Effector CD4-positive, alpha-beta T cell (primary cell): ENCODE measurements at places on chromosomes 12 and 14.
A peak's percentile ranks its signal among the peaks of the same experiment; 100 is the strongest.

DNA sequence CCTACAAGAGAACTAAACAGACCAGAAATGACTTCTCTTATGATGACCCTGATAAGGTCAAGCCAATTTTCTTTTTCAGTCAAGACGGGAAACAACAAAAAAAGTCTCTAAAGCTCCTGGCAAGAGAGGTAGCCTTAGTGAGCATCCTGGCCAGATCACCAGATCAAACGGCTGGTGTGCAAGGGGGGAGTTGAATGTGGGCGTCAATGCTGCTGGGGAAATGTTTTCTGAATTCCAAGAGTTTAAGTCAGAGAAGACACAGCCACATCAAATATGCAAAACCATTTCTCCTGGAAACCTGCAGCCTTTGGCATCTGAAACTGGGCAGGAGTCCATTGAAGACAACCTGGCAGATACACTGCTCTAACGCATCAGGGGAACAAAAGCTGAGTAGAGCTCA lies 16.0 kb upstream of the SELPLG start:
- DNase-seq: no peak

GRCh38 chr12:67452119-67452805 lies 183.1 kb downstream of the CAND1 start:
- no peak for DNase-seq

GRCh38 chr14:38107216-38107631 lies 100.5 kb upstream of the SSTR1 start:
- DNase-seq: no peak

GRCh38 chr12:124456652-124457152 lies 110.7 kb downstream of the NCOR2 start:
- DNase-seq: peak; percentile 26

DNA sequence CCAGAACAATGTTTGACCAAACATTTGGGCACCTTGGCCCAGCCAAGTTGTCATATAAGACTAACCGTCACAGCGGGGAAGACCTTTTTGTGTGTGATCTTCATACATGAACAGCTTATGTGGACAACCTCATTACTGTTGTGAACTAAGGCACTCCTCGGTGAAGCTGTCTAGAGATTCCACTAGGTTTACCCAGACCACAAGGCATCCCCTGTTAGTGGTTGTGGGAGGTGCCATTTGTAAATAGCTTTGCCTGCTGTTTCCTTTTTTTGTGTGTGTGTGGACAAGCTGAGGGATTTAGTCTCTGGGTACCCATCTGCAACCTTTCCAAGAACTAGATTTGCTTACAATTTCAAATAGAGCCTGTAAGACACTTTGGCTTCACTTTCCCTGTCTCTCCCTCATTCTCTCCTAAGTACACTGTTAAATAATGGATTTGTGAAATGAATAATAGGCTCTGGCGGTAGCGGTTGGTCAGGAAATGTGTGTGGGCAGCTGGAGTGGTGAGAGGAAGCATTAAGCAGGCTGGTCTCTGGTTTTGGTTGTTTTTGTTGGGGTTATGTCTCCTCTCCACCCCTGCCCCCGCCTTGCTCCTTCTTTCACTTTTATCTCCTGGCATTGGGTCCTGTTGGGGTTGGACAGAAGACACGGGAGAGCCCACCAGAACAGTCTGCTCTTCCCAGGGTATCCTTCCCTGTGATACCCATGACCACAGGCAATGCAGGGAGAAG lies 727.6 kb downstream of the VRK1 start:
- DNase-seq: no peak

DNA sequence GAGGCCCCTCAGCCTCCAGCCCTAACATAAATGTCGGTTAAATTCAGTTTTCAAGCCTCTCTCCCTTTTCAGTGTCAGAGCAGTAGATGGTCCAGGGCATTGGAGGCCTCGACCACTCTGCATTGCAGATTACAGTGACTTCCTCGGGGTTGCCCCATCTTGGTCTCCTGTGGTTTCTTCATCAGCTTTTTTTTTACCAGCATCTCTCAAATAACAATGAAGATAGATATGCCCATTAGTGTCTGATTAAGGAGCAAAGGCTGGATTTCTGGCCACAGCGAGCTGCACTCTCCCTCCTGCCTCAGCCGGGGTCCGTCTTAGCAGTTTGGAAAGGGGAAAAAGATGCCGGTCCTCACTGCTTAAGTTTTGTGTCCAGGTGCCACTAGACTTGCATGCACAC lies 49.7 kb downstream of the C14orf132 start:
- no peak for DNase-seq

- no peak for DNase-seq
These were observed 1.6 kb downstream of the HRK start for GRCh38 chr12:116879509-116880212.

DNA sequence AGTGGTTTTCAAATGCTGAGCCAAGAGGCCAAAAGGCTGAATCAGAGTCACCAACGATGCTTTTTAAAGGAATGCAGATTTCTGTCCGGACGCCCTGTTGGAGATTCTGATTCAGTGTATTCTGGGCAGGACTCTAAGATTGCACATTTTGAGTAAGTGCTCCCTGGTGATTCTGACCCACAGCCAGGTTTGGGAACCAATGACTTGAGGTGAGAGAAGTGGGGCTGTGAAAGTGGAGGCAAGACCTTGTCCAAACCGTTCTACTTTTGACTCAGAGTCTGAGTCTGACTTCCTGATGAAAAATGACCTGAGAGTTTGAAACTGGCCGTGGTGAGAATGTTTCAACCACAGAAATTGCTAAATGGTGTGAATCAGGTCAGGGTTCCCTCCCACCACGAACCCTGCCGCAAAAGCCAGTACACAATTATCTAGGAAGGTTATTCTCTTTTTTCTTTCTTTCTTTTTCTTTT lies 90.2 kb downstream of the NTN4 start:
- DNase-seq: no peak
